ENCODE measurements at places on chromosomes 7 and 10. TPM values are rescaled to one million over a fixed set of nuclear protein-coding genes. Genes with fewer than 3 reads are reported as not detected.

Gene PPP3CB
- total RNA-seq, result 23.2 TPM

Gene ACSM6
- not detected for total RNA-seq

Gene SPDYE6
- total RNA-seq, result not detected

Gene BMPER
- 5.8 TPM for total RNA-seq

Gene ERV3-1
- 12.1 TPM for total RNA-seq

Gene UTF1
- not detected for total RNA-seq

Gene NXPH1
- total RNA-seq, result not detected

Gene LIPJ
- under 0.01 TPM for total RNA-seq

Gene SLIT1
- total RNA-seq, result not detected

Gene GRM3
- not detected for total RNA-seq

Gene EEPD1
- total RNA-seq, result 9.3 TPM

Gene MBLAC1
- total RNA-seq, result 4.2 TPM

Gene ZNF804B
- under 0.01 TPM for total RNA-seq

Gene FAM25C
- not detected for total RNA-seq

Gene ANLN
- 119 TPM for total RNA-seq

Gene ATOH7
- total RNA-seq, result under 0.01 TPM

GRCh38 chr10:33237736-33238624 lies 96.5 kb downstream of the NRP1 start:
- peak; percentile 94 for DNase-seq

GRCh38 chr10:77180104-77180503 lies 457.5 kb downstream of the KCNMA1 start:
- DNase-seq, result no peak

GRCh38 chr7:142554560-142555532 lies 194.4 kb upstream of the PRSS1 start:
- DNase-seq, result peak; percentile 41

GRCh38 chr10:99344715-99345114 lies 15.6 kb downstream of the CNNM1 start:
- DNase-seq, result no peak

- DNase-seq, result no peak
Observed at GRCh38 chr7:46396481-46396880, 475.4 kb upstream of the IGFBP3 start.

DNA sequence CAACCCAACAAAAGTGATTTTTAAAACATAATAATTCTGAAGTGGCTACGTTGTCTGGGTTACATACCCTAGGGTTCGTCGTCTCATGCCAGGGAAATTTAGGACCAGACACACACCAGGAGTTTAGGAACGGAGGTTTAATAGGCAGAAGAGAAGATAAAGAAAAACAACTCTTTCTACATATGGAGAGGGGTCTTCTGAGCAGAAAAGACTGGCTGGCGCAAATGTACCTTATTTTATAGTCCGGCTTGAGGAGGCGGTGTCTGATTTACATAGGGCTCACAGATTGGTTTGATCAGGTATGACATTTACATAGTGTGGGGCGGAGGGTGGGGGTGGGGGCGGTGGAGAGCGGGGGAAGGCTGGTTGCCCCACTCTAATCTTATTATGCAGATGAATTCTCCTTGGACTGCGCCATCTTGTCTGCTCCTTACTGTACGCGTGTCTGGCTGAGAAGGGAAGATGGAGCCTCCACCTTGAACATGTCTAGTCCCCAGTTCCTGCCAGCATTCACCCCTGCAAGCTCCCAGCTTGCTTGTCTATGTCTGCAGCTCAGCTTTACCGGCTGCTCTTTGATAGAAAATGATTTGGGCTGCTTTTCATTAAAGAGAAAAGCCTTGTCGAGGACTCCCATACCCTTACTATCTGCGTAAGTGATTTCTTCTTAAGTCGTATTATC lies 98.7 kb downstream of the RALA start:
- no peak for DNase-seq

GRCh38 chr10:13462551-13462950 lies 66.3 kb downstream of the BEND7 start:
- no peak for DNase-seq

- no peak for DNase-seq
Observed at GRCh38 chr7:27345164-27345887, 102.7 kb downstream of the EVX1 start.

DNA sequence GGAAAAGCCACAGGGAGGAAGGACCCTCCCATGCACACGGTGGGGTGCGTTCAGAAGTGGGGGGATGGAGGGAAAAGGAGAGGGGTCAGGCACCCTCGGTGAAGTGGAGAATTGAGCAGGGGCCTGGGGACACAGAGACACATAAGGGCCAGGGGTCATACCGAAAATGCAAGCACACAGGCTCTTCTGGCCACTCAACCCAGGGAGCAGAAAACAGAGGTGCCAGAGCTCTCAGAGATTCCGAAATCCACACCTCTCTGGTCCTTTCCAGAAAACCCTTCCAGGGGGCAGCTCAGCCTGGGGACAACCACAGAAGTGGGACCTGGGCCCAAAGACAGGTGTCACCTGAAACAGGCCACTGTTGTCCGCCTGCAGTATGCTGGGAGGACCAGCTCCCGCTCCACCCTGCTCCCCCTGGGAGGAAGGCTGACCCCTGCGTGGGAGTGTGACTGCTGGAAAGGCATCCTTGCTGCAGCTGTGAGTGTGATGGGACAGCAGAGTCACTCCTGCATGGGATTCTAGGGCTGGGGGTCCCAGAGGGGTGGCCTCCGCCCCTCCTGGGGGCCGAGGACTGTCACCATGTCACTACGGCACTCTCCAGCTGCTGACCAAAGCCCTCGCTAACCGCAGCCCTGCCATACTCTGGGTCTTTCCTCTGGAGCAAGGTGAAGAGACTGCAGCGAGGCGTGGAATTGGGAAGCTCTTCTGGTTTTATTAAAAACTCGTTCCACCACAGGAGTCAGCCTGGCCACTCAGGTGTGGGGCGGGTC lies 63.1 kb downstream of the TMEM209 start:
- no peak for DNase-seq

- DNase-seq, result no peak
Observed at GRCh38 chr10:17655009-17655408, 11.1 kb downstream of the STAM start.

GRCh38 chr7:4006687-4007086 lies 675.4 kb upstream of the FOXK1 start:
- no peak for DNase-seq

DNA sequence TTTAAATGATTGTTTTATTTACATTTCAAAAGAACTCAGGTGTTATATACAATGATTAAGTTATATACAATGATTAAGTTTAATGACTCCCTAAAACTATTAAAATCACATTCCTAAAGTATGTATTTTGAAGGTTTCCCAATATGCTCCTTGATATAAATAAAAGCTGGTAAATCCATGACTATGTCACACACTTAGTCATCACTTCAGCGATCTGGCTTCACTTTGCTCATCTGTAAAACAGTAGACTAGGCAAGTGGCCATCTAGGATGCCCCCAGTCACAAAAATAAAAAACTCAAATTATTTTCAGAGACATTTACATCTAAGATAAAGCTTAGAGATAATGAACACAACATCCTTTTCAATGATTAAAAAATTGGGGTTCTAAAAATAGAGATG lies 10.8 kb downstream of the ICA1 start:
- DNase-seq, result no peak

- DNase-seq, result peak; percentile 25
Observed at GRCh38 chr7:143490717-143491306, 13.1 kb downstream of the TAS2R41 start.

- DNase-seq, result peak; percentile 48
Observed at GRCh38 chr7:2687338-2687869, 598 bp upstream of the AMZ1 start.

DNA sequence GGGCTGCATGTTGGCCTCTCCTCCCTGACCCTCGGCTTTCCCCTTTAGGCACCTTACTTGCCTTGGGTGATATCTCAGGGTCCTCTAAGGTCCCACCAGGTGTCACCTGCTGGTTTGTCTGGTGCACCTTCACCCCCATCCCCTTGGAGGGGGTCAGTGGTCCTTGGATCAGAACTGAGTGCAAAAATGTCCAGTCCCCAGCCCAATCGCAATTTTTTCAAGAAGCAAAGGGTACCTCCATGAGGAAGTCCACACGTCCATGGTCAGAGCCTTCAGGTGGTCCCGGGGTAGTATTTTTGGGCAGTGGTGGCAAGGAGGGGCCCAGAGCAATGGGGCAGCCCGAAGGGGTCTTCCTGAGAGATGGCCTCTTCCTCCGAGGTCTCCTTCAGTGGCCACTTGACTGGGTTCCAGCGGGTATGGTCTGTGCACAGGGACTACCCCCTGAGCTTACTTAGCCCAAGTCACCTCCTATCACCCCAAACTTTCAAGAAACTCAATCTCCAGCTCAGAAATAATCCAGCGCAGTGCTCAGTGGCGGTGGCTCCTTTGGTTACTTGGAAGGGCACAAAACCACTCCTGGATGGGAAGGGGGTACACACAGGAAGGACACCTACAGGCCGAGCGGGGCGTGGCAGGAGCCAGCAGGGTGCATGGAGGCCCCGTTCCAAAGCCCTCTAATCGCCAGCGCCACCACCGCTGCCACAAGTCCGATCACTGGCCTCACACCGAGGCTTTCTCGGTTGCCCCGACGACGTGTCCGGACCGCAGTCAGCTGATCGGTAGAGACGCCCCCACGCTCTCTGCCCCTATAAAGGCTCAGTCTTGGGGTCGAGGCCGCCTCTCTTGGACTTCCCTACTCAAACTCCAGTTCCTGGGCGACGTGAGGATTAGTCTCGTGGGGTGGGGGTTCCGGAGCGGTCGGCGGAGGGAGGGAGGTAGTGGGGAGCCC lies 4.5 kb downstream of the SAP25 start:
- DNase-seq, result peak; percentile 54

DNA sequence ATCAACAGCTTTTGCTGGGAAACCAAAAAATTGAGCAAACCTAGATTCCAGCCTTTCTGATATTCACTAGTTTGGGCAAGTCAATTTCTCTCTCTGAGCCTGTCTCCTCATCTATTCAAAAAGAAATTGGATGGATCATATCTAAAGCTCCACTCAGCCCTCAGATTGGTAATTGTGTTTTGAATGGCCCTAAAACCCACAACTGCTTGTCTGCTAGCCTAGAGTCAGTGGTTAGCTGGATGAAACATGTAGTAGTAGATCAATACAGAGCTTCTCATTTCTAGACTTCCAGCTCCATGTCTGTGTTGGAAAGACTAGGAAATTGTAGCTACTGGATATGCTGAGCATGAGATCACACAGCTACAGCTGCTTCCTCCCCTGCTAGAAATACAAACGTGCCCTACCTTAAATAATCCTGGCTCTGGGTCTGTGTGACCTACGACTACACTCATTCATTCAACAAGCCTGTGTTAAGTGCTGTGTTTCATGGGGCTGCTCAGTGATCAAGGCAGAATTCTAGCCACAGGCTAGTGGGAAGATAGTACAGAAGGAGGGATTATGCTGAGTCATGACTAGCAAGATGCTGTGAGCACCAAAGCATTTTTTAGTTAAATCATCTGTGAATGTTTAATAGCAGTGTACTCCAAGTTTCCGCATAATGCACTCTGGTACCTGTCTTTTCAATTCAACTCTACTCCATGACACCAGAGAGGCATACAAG lies 15.7 kb downstream of the DNTT start:
- DNase-seq, result peak; percentile 5

DNA sequence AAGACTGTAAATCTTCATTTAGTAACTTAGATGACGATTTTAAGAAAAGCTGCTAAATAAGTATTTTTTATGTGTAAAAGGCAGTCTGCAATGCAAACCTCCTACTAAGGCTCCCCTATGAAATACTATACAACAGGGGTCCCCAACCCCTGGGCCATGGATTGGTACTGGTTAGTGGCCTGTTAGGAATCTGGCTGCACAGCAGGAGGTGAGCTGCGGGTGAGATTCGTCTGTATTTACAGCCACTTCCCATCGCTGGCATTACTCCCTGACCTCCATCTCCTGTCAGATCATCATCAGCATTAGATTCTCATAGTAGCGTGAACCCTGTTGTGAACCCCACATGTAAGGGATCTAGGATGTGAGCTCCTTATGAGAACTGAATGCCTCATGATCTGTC lies 580.4 kb downstream of the MAGI2 start:
- no peak for DNase-seq

GRCh38 chr10:30977385-30977784 lies 54.3 kb downstream of the ZNF438 start:
- peak; percentile 64 for DNase-seq

GRCh38 chr7:101386558-101387231 lies 24.0 kb downstream of the COL26A1 start:
- no peak for DNase-seq

- DNase-seq, result peak; percentile 48
Observed at GRCh38 chr10:20105931-20106330, 289.7 kb downstream of the PLXDC2 start.

- no peak for DNase-seq
Observed at GRCh38 chr7:600149-601035, 80.7 kb upstream of the PDGFA start.

DNA sequence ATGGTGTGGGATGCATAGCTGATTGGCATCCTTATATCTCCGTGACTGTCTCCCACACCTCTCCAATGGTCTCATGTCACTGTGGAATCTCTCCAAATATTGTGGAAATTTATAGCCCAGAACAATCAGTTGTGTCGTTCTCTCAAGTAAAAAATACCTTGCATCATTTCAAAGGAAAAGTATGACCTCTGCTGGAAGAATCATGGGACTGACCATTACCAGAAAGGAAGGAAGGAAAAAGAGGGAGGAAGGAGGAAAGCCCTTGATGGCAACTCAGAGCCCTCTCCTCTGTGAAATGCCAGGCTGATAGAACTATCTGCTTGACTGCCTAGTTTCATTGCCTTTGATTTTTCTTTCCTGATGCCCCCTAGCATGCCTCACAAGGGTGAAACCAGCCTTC lies 76.3 kb downstream of the FOXI2 start:
- no peak for DNase-seq

GRCh38 chr10:89846786-89847185 lies 145.4 kb downstream of the KIF20B start:
- no peak for DNase-seq

DNA sequence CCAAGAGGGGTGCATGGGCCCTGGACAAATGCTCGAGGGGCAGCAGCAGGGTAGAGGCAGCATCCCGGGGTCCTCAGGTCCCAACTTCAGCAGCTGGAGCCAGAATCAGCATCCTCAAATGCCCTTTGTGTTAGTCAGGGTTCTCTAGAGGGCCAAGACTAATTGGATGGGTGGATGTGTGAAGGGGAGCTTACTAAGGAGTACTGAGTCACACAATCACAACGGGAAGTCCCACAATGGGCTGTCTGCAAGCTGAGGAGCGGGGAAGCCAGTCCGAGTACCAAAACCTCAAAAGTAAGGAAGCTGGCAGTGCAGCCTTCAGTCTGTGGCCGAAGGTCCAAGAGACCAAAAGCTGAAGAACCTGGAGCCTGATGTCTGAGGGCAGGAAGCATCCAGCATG lies 162.9 kb upstream of the TCERG1L start:
- DNase-seq, result no peak

DNA sequence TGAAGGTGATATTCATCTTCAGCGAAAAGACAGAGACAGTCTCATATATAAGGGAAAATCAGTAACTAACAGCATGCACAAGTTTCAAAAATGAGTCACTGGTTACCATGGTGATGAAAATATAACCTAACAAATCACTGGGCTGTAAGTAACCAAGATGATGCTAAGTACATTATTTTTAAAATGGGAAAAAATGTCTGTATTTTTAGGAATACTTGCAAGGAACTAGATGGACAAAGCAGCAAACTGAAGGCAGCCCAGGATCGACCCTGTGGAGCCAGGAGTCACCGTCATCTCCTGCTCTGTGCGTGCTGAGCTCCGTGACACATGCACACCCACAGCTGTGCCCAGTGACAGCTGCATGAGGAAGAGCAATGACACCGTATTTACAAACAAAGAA lies 137.3 kb downstream of the ELMO1 start:
- peak; percentile 1 for DNase-seq

GRCh38 chr10:11958956-11959355 lies 83.7 kb downstream of the UPF2 start:
- DNase-seq, result no peak
